Esophagus mucosa (tissue), 1 donor: ENCODE measurements at places on chromosomes 4 and X.

DNA sequence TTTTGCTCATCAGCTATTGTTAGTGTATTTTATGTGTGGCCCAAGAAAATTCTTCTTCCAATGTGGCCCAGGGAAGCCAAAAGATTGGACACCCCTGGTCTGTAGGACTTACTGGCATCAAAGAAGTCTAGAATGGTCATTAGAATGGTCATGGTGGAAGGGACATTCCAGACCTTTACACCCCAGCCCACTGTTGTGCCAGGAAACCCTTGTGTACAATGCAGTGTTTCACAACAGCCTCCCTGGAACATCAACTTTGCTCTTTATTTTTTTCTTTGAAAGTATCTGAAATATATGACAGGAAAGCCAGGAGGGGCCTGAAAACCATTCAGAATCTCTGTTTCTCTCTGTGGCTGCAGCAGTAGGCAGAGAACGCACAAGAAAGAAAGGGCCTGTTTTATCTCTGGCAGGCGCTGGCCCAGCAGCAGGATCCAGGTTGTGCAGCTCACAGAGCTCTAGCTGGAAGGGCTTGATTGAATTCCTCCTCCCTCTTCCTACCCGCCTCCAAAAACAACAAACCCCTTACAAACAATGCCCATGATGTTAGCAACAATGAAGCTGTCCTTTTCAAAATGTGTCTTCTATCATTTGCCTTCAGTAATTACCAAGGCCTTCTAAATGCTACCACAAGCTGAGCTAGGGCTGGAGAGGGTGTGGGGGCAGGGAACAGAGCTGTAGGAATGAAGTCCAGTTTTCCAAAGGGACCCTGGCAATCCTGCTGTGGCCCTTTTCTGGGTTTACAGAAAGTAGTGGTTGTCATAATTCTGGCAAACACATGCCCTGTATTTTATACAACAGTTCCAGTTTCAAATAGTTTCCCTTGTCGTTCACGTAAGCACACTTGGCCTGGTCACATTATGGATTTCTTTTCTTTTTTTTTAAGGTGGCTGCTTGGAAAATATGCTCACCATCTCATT lies 32.3 kb upstream of the TFDP3 start:
- no peak for ATAC-seq

GRCh38 chr4:182688081-182688480 lies 229.1 kb downstream of the DCTD start:
- no peak for ATAC-seq

DNA sequence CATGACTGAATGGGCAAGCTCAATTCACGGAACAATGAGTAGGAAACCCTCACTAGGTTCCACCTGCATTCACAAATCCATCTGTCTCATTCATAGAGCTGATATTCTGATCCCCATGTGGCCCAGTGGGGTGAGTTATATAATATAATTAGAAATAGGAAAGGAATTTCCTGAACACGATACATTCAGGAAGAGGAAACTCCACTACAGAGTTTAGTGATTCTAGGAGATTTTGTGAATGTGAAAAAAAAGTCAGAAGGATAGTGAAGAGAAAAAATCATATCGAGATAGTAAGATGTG lies 471.2 kb downstream of the GASK1B start:
- ATAC-seq: no peak

DNA sequence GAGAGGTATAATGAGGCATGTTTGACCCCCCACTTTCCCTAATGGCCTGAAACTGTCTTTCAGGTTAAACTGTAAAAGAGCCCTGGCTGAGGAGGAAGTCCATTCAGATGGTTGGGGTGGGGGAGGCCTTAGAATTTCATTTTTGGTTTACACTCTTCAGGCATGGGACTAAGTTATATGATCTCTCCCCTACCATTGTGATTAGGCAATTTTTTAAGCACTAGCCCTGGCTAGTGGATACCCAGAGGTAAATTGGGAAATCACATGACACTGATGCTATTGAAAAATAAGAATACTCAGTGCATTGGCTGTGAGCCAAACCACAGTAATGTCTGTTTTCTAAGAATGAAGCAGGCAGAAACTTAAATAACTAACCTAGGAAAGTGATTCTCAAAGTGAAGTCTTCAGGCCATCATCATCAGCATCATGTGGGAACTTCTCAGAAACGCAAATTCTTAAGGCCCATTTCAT lies 149.7 kb downstream of the RRAGB start:
- ATAC-seq: no peak
